ENCODE measurements at places on chromosomes 1 and 21.

GRCh38 chr1:232271991-232272589 is 357.8 kb downstream of the SIPA1L2 start:
- no peak for DNase-seq

- no peak for DNase-seq
Observed at GRCh38 chr1:170424346-170424745, 107.6 kb upstream of the GORAB start.

DNA sequence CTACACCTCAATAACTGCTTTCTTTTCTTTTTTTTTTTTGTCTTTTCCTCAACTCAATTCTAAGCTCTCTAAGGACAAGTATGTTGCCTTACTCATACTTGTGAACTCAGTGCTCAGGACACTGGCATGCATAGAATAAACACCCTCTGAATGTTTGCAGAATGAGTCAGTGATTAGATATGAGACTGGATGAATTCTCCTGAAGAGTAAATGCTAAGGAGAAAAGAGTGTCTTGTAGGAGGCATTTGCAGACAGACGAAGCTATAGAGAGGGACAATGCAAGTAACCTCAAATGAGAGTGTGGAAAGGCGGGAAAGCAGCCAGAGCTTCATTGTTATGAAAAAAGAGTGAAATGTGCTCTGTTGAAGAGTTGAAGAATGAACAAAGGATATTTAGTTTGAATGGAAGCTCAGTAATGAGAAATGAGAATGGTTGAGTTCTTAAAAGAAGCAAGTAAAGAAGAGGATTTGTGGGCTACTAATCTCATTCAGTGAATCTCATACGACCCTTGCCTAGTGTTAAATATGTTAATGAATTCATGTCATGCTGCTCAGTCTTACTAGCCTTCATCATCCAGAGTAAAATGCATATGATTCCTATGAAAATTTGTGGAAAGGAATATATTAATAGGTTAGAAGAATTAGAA is 166.1 kb upstream of the DPYD start:
- peak; percentile 56 for DNase-seq

DNA sequence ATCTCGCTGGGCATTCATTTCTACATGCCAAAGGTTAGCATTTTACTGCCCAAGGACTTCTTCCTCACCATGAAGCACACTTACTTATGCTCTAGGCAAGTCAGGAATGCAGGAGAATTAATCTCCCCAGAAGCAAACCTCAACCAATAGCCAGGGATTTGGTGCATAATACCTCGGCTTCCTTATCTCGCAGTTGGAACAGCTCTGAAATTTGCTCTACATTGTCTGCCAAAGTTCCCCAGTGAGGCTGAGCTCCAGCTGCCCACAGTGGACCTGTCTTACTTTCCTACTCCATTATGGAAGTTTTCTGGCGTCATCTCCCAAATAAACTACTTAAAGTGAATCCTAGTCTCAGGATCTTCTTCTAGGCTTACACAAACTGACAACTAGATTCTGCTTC is 57.6 kb upstream of the PPM1J start:
- no peak for DNase-seq

DNA sequence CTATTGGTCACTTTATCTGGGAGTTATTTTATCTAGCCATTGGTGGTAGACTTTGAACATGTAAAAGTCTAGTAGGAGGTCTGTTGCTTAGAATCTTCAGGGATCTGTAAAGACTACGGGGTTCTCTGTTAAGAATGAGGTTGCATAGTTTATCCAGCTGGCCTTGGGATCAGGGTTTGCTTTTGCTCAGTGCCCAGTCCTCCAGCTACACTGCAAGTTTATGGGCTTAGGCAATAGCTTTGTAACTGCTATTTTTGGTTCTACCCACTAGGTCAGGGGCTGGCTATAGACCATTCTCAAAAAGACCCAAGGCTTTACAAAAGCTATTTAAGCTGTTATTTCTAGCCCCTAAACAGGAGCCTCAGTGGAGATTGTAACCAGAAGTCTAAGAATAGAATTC is 9.8 kb downstream of the SH3GLB1 start:
- peak; percentile 7 for DNase-seq

DNA sequence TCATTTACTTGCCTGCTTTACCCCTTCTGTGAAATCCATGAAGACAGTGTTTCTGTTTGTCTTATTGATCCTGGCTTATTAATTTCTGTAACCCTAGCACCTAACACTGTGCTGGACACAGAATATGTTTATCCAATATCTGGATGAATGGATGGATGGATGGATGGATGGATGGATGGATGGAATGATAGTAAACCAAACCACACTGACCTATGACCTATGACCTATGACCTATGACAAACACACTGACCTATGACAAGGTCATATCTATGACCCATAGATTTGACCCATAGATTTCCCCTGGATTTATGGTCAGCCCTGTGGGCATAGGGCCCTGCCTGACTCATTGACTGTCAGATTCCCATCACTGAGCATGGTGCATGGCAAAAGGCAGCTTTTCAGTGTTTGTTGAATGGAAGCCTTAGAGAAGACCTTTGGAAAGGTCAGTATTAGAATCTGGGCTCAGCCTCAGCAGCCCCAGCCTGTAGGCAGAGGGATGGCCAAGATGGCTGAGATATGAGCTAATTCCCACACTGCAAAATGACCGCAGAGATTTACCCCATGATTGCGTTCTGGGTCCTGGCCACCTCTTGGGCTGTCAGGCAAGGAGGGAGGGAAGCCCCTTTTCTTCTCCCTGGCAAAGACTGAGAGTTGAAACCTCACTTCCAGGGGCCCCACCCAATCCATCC is 24.6 kb downstream of the IGSF21 start:
- DNase-seq: no peak

GRCh38 chr1:195376190-195376589 is 1232.0 kb downstream of the KCNT2 start:
- peak; percentile 0 for DNase-seq

DNA sequence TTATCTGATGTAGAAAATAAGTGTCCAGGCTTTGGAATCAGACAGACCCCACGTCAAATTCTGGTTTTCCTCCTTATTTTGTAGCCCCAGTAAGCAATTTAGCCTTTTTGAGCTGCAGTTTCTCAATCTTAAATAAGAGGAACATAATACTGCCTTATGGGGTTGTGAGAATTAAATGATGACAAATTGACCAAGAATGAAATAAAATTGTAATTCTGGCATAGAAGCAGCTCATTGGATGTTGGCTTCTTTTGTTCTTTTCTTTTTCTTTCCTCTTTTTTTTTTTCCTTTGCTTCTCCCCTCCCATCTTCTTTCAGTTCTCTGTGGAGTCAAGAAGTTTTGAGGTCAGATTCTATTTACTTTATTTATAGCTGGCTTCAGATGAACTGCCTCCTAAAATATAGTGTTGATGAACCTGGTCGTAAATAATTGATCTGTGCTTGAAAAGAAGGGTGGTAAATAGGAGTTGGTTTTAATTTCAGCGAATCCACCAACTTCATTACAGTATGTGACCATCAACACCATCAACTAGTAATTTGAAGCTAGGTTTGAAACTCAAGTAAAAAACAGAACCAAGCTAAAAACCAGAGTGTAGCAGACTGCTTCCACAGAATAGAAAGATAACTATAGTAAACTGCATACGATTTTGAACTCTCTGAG is 81.1 kb downstream of the CACHD1 start:
- no peak for DNase-seq

DNA sequence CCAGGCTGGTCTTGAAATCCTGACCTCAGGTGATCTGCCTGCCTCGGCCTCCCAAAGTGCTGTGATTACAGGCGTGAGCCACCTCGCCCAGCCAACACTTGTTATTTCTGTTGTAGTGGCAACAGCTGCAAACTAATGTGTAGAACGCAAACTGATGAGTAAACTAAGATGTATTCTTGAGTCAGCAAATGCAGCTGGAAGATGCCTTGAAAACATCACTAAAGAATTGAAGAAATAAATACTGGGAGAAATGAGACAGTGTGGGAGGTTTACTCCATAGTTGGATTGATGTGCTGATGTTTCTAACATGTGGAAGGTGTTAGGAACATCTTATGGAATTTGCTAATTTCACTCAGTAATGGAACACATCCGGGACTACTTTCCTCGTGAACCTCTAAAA is 61.3 kb upstream of the KCNE2 start:
- no peak for DNase-seq

DNA sequence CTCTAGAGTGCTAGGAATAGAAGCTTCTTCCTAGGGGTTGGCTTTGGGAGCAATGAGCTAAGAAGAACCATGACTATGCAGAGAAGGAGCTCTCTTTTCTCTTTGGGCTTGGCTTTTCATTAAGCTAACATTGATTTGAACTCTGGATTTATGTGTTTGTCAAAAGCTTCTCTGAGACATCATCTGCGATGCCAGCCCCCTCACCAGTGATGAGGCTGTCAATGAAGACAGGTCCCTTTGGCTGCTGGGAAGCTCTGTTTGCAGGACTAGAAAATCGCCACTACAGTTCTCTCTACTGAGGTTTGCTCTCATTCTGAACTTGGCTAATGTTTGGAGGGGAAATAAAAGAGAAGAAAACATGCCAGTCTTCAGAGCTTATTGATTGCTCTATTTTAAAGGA is 185.0 kb downstream of the PCP4 start:
- DNase-seq: no peak

DNA sequence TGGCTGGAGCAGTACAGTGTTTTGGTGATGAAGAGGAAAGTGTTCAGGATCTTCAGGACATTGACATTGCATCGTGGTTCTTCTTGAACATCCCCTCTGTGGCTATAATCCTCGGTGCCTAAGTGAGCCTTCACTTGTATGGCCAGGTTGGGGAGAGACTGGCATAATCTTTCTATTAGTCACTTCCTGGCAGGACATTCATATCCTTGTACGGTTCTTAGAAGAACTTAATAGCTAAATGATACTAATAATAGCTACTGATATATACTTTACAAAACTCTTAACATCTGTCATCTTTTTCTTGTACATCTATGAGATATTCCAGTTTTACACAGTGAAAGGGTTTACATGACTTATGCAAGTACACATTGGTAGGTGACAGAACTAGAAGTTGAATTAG is 35.8 kb downstream of the CELF3 start:
- no peak for DNase-seq

DNA sequence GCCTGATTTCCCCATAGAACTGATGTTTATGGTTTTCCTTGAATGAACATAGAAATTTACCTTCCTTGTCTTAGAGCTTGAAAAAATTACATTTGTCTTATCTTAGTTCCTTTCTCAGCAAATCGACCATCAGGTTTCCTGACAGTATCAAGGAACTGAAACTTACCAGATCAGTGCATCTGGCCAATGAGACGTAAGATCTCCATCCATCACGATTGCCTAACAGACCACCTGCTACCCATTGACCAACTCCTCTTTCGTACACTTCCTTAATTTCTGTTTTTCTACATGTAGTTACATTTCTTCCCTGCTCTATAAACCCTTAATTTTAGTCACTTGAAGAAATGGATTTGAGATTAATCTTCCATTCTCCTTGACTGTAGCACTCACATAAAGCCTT is 57.4 kb upstream of the TMPRSS15 start:
- DNase-seq: no peak

Data from HepG2 (cell line).